ENCODE measurements at places on chromosomes 2 and 18.

GRCh38 chr2:70369082-70369481 is 67.2 kb upstream of the FAM136A start:
- DNase-seq = no peak

DNA sequence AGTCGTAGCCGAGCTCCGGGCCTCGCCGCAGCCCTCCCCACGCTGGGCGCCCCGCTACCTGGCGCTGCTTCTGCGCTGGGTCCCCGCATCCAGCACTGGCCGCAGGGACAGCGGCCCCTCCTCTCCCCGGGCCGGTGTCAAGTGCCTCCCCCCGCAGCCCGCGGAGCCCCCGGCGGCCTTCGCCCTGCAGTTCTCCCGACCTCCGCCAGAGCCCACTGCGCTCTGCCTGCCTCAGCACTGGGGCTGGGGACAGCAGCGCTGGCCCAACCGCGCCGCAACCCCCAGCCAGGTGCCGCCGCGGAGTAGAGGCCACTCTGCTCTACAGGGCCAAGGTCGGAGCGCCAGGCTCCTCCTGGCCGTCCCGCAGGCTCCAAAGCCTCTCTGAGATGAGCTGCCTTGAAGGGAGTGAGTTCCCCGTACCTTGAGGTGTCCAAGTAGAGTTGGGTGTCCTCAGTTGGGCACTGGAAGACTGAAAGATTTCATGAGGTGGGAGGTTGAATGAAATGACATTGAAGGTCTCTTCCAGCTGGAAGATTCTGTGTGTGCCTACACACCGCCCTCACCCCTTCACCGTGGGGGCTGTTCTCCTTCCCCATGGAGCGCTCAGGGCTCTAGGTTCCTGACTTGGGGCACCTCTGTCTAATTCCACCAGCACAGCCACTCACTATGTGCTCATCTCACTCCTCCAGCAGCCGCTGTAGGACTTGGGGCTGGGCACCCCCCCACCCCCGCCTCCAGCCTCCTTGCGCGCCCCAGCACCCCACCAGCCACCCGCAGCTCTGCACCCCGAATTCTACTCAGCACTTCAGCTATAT is 854 bp upstream of the DNMT3A start:
- no peak for DNase-seq

GRCh38 chr2:185360776-185361175 is 377.8 kb upstream of the FSIP2 start:
- DNase-seq = no peak

GRCh38 chr18:49849331-49850217 is 36.2 kb upstream of the ACAA2 start:
- DNase-seq = no peak

DNA sequence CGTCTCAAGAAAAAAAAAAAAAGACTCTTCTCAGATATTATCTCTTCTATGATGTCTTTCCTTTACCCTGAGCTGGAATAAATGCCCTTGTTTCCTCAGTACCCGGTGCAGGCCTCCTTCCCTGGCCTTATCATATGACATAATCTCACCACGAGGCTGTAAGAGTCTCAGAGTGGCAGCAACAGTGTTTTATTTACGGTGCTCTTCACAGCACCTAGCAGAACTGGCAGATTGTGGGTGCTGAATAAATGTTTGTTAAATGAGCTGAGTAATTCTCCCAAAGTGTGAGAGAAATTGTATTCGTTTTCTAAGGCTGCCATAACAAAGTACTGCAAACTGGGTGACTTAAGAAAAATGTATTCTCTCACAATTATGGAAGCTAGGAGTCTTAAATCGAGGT is 82.8 kb upstream of the CD28 start:
- DNase-seq = no peak
